ENCODE measurements at places on chromosomes 1 and 21.

DNA sequence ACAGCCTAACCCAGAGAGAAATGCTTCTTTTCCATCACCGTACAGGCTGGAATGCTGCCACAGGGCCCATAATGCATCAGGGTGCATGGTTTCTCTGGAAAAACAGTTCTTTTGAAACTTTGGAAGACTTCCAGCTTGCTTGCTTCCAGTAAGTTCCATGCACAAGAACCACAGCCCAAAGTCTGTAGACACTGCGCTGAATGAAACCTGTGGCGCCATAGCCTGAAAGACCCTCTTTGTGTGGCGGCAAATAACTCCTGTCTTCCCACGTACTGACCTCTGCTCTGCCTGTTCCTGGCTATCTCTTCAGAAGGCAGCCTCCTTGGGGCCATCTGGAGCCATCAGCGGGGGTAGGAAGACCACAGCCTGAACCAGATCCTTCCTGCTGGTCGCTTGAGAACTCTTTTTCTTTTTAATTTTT is 15.1 kb downstream of the MIIP start:
- no peak for DNase-seq

- no peak for DNase-seq
Observed at GRCh38 chr1:231803353-231803752, 176.8 kb downstream of the DISC1 start.

DNA sequence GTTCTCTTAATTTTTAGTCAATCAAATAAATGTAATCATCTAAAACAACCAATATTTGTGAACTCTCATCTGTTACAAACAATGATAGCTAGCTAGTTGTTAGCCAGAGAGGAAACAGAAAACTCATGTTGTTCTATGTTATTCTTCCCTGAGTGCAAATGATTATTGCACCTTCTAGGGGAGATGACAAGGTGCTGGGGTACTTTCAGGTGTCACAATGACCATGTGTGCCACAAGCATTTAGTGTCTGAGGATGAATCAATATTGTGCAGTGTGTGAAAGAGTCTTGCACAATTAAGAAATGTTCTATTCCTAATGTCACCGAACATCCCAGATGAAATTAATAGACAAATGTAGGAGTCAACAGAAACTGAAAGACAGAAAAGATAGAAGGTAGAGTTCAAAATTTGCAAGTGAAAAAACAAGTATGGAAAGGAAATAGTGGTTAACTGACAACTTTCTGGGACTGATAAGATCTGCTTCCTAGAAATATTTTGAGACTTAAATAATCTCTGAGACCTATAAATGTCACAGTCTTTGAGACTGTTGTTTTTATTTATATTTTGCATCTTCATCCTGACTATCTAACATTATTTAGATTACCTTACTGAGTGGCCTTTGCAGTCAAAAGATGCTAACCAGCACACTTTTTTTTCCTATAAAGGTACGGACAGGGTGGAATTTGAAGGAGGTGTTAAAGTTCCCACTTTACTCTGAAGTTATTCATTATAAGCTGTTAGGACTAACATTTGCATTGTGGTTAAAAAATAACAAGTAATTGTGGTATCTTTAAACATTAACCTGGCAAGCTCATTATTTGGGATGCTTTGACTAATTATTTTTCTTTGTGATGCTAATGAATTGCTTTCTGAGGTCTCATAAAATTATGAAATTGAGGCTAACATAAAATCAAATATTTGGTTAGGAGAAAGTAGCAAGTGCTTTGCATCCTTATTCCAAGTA is 21.6 kb upstream of the DPYD start:
- DNase-seq: no peak

GRCh38 chr1:179591592-179592580 is at the start of gene TDRD5:
TSS of gene TDRD5 (plus strand) at chr1:179591832. CDS start at chr1:179592616, 784 bp downstream.
- DNase-seq: no peak

GRCh38 chr1:18868801-18869424 is 9.5 kb upstream of the TAS1R2 start:
- DNase-seq: no peak
